ENCODE measurements at places on chromosomes 4 and X.

DNA sequence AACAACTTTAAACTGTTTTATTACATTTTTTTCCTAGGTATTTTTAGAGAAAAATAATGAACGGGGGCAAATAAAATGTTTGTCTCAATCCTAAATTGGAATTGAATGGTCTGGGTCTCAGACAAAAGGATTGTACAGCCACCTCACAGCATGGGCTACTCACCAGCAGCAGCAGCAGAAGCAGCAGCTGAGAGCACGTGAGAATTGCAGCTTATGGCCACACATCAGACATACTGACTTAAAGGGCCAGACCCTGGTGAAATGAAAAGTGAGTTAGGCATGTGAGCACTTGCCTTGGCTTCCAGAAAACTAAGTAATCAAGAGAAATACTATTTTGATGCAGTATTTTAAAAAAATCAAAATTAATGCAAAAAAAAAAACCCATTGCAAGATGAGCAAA is 56.6 kb downstream of the AASDH start:
- no peak for DNase-seq

DNA sequence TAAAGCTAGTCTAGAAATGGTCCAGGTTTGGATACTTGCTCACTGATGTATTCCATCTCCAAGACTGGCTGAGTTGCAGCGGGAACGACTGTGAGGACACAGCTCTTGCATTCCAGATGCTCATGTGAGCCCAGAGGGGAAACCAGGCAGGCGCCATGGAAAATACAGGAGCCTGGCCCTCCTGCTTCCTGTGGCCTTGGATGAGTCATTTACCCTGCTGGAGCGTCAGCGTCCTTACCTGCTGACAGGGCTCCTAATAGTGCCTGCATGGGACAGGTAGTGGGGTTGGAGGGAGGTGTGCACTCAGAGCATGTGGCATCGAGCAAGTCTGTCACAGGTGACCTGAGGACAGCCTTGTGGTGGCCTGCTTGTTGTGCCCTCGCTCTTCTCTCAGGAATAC is 69.4 kb downstream of the NSG1 start:
- no peak for DNase-seq

GRCh38 chr4:10197952-10198351 is 81.4 kb upstream of the WDR1 start:
- DNase-seq, result no peak

- DNase-seq, result no peak
Observed at GRCh38 chr4:182578402-182578801, 335.2 kb downstream of the TENM3 start.

DNA sequence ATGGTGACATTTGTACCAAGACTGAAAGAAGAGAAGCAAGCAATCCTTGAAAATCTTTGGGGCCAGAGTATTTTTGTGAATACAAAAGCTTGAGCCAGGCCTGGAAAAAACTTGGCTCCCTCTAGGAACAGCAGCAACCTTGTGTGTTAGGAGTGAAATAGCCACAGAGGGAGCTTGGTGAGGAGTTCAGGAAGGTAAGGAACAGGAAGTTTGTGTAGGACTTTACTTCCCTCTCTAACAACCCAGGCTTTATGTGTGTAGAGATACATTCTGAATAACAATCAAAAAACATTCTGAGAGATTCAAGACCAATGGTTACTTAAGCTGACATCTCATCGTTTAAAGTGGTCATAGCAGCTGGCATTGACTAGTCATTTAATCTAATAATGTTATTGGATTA is 668.5 kb downstream of the PCDH18 start:
- DNase-seq, result no peak

GRCh38 chrX:15834827-15835595 is 19.6 kb downstream of the AP1S2 start:
- DNase-seq, result no peak

- no peak for DNase-seq
Observed at GRCh38 chr4:31005037-31005436, 284.9 kb downstream of the PCDH7 start.

DNA sequence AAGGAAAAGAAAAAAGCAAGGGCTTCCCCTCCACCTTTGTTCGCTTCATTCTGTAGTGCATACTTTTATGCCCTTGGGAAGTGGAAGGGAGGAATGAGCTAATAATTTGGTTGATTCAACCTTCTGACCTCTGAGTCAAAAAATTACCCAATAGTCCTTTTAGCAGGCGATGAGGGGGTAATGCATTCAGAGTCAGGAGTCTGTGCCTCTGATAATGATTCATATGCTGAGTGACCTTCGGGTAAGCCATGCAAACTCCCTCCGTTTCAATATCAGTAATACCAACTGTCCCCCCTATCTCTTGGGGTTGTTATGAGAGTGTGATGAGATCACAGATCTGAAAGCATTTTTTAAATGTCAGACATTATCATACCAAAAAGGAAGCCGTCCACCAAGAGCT is 41.6 kb upstream of the ACSL4 start:
- DNase-seq, result no peak

DNA sequence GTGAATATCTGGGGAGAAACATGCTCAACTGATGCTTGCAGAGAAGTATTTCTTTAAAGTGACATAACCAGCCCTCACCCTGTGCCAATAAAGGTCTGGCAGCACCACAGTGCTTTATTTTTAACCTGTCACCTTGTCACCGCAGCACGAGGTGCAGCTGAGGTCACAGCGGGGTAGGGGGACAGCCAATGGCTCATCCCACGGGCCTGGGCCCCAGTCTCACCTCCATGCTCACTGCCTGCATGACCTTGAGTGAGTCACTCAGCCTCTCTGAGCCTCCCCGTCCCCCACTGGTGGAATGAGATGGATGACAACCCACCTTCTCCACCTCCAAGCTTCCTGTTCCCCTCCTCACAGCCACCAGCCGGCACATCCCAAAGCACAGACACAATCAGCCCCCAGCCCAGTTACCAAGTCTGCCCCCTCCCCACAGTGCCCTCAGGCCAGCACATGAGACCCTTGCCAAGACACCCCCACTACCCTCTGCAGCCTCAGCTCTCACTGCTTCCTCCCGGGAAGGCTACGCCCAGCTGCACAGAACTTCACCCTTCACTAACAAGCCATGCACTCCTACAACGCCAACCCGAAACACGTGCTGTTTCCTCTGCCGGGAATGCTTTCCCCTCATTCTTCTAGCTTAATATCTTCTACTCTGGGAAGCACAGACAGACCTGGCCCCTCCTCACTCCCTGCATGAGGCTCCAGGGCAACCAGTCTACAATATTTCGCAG is 24.9 kb upstream of the MAN2B2 start:
- no peak for DNase-seq
